ENCODE measurements at places on chromosomes 3 and 15.

- DNase-seq, result no peak
- no peak overlapping the region for H3K4me3 ChIP-seq
- H3K36me3 ChIP-seq, result no peaks in the 10 kb centered on the region
- H3K27me3 ChIP-seq, result no peaks in the 10 kb centered on the region
Observed at GRCh38 chr3:99542767-99543518, 95.5 kb upstream of the COL8A1 start.

GRCh38 chr3:72085036-72085435 is 300.1 kb upstream of the PROK2 start:
- no peak for DNase-seq
- no peaks in the 10 kb centered on the region for H3K27me3 ChIP-seq
- no peak overlapping the region for H3K4me3 ChIP-seq
- no peaks in the 10 kb centered on the region for H3K36me3 ChIP-seq
- H3K27ac ChIP-seq, result no peak overlapping the region
- H3K4me1 ChIP-seq, result peaks cover 10% of the 10 kb centered on the region

- no peaks in the 10 kb centered on the region for H3K4me1 ChIP-seq
- DNase-seq, result no peak
- H3K27ac ChIP-seq, result no peak overlapping the region
- no peak overlapping the region for H3K4me3 ChIP-seq
Observed at GRCh38 chr3:72862314-72863090, 14.3 kb upstream of the SHQ1 start.

- no peak overlapping the region for H3K4me3 ChIP-seq
- no peaks in the 10 kb centered on the region for H3K4me1 ChIP-seq
- H3K36me3 ChIP-seq, result no peaks in the 10 kb centered on the region
- H3K27me3 ChIP-seq, result no peaks in the 10 kb centered on the region
- DNase-seq, result no peak
- H3K27ac ChIP-seq, result no peak overlapping the region
Observed at GRCh38 chr15:61702224-61703020, 357.8 kb downstream of the VPS13C start.

GRCh38 chr3:57226176-57226575 is 1.4 kb upstream of the APPL1 start:
- DNase-seq, result no peak
- H3K36me3 ChIP-seq, result no peaks in the 10 kb centered on the region
- H3K4me1 ChIP-seq, result peaks cover 32% of the 10 kb centered on the region
- H3K27ac ChIP-seq, result no peak overlapping the region
- no peak overlapping the region for H3K4me3 ChIP-seq

DNA sequence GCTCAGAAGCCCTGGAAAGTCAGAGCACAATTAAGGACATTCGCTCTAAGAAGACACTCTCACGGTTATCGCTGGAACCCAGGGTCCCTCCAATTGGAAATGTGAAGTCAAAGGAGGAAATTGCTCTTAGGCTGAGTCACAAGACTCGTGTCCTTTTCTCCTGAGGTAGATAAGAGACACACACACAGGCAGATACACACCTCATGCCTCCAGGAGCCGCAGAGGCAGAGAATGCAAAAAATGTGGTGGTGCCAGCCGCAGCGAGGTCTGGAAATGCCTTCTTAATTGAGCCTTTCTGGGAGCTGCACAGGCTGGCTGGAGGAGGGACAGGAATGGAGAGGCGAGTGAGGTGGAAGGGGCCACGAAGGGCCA is 189.3 kb downstream of the OPA1 start:
- peaks cover 37% of the 10 kb centered on the region for H3K27me3 ChIP-seq
- no peak overlapping the region for H3K27ac ChIP-seq
- H3K4me3 ChIP-seq, result no peak overlapping the region
- no peaks in the 10 kb centered on the region for H3K36me3 ChIP-seq
- peaks cover 12% of the 10 kb centered on the region for H3K4me1 ChIP-seq
- no peak for DNase-seq

GRCh38 chr3:169562988-169563774 is 100.3 kb downstream of the MECOM start:
- H3K4me1 ChIP-seq, result no peaks in the 10 kb centered on the region
- DNase-seq, result no peak
- H3K27me3 ChIP-seq, result peaks cover 4% of the 10 kb centered on the region
- H3K27ac ChIP-seq, result no peak overlapping the region
- H3K36me3 ChIP-seq, result no peaks in the 10 kb centered on the region

DNA sequence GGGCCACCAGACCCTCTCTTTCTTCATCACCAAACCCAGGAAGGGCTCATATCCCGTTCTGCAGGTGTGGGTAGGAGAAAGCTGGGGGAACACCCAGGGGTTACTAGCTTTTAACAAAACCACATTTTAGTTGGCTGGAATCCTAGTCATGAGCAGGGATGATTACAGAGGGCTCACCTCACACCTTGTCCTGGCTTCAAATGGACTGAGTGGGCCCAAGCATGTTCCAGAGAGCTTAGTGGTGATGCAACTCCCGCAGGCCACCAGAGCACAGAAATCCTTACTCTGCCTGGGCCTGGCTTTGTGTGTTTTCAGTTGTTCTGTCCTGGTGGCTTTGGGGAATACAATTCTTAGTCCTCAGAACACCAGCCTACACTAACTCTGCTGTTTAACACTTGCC is 56.8 kb upstream of the RYK start:
- H3K27ac ChIP-seq, result no peak overlapping the region
- peaks cover 35% of the 10 kb centered on the region for H3K4me1 ChIP-seq
- DNase-seq, result no peak
- H3K4me3 ChIP-seq, result no peak overlapping the region
- H3K27me3 ChIP-seq, result no peaks in the 10 kb centered on the region
- no peaks in the 10 kb centered on the region for H3K36me3 ChIP-seq

- peak; percentile 67 for DNase-seq
- no peaks in the 10 kb centered on the region for H3K27me3 ChIP-seq
- no peak overlapping the region for H3K4me3 ChIP-seq
- peak overlapping the region; percentile 47 for H3K27ac ChIP-seq
Observed at GRCh38 chr3:149042789-149043386, 43.4 kb downstream of the HLTF start.

DNA sequence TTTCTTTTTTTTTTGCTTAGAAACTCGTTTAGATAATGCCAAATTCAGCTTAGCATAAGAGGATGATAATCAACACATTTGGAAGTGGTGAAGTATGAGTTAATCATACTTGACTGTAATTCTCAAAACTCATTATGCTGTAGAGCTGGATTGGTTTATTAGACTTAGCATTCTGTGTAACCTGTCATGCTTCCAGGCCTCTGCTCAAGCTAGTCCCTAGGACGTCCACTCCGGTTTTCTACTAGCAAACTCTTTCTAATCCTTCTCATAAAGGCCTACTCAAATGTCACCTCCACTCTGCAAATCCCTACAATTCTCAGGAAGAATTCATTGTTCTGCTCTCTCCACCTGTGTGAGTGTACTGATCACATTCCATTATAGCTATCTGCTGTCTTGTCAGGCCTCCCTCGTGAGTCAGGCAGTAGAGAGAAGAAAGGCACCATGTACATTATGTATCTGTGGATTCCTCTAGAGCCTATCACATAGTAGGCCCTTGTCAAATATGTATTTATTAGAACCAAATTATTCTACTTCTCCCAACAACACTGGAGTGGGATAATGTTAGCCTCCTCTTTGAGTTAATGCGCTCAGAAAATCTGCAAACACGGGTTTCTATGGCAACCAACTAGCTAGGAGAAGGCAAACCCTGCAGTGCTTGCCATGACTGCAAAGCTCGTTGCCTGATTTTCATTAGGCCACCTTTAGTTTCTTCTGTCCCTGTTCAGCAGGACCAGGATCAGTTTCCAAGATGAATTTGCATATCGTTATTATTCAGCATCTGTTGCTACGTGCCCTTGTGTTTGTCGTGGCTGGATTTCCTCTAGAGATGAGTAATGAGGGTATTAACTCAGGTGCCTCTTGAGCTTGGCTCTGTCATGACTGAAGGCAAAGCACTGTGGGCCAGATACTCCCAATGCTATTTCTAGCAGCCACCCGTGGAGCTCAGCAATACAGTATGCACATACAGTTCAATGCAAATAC is 30.7 kb downstream of the ATP13A5 start:
- H3K36me3 ChIP-seq, result no peaks in the 10 kb centered on the region
- no peaks in the 10 kb centered on the region for H3K27me3 ChIP-seq
- DNase-seq, result no peak
- H3K4me3 ChIP-seq, result no peak overlapping the region
- no peak overlapping the region for H3K27ac ChIP-seq
